ENCODE measurements at places on chromosomes 3 and 15. TPM values are rescaled to one million over a fixed set of nuclear protein-coding genes. Genes with fewer than 3 reads are reported as not detected.

Gene LRRIQ4
- not detected for total RNA-seq

- DNase-seq, result no peak
- H3K27me3 ChIP-seq, result no peaks in the 10 kb centered on the region
- no peak overlapping the region for H3K4me3 ChIP-seq
- H3K27ac ChIP-seq, result no peak overlapping the region
- no peaks in the 10 kb centered on the region for H3K4me1 ChIP-seq
- H3K36me3 ChIP-seq, result no peaks in the 10 kb centered on the region
These were observed 11.8 kb upstream of the PIAS1 start for GRCh38 chr15:68042156-68042854.

DNA sequence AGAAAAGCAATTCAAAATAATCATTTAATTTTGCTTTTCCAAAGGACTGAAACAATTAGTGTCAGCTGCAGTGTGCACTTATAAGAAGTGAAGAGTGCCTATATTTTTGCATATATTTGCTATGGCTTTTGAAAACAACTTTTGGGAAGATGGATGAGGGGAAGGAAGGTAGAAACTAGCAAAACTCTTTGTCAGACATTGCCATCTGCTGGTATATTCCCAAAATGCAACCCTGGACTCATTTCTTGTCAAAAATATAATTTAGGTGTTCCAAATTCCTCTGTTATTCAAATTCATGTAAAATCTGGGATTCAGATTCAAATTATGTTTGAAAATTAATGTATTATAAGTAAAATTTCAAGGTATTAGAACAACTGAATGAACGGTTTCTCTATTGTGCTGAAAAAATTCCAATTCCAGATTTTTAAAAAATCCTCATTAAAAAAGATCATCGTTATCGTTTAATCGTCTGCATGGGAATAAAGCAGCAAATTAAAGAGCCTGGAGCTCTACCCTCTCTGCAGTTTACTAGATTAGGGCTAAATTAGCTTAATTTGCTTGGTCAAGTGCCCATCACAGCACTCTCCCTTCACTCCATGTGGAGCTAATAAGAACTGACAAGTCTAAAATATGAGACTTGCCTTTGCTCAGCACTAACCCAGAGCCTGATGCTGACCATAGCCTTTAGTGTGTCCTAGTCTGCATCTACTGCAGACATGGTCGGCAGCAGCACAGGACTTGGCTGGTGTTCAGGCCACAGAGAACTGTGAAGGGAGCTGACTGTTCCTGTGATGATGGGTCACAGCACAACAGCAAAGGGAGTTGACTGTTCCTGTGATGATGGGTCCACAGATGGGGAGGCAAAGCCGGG, 67.9 kb upstream of the MITF start:
- peaks cover 8% of the 10 kb centered on the region for H3K4me1 ChIP-seq
- H3K27ac ChIP-seq, result no peak overlapping the region
- no peak overlapping the region for H3K4me3 ChIP-seq

GRCh38 chr3:186049001-186049400, 59.9 kb downstream of the ETV5 start:
- no peaks in the 10 kb centered on the region for H3K27me3 ChIP-seq
- H3K4me1 ChIP-seq, result no peaks in the 10 kb centered on the region
- no peaks in the 10 kb centered on the region for H3K36me3 ChIP-seq
- DNase-seq, result no peak

GRCh38 chr15:42165106-42165505, 8.7 kb upstream of the PLA2G4F start:
- no peaks in the 10 kb centered on the region for H3K27me3 ChIP-seq
- H3K4me3 ChIP-seq, result no peak overlapping the region
- H3K4me1 ChIP-seq, result no peaks in the 10 kb centered on the region
- H3K27ac ChIP-seq, result no peak overlapping the region
